Mesenteric fat pad (tissue), 1 donor: ENCODE measurements at places on chromosomes 12 and 14. TPM values are rescaled to one million over a fixed set of nuclear protein-coding genes. Genes with fewer than 3 reads are reported as not detected.

GALC gene
- total RNA-seq, result 26.8 TPM

KRT72 gene
- total RNA-seq, result not detected

TXNRD1 gene
- total RNA-seq, result 166 TPM

DPPA3 gene
- total RNA-seq, result not detected

LRRC10 gene
- not detected for total RNA-seq

FGF6 gene
- not detected for total RNA-seq

TGM1 gene
- total RNA-seq, result 0.77 TPM

SAMD15 gene
- total RNA-seq, result 1.5 TPM

DNA sequence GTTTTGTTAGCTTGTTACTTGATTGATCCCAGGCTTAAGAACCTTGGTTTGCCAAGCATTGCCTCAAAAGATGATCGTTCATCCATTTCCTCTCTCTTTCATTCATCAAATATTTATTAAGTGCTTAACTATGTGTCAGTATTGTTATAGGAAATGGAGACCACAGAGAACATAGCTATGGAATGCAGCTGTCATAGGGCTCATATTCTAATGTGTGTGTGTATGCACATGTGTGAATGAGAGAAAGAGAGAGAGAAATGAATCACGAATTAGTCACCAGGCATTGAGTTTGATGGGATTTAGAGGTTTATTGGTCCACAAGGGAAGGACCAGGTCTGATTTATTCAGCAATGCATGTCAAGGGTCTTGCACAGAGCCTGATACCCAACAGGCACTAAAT, 71.0 kb upstream of the FBXO21 start:
- DNase-seq, result no peak

DNA sequence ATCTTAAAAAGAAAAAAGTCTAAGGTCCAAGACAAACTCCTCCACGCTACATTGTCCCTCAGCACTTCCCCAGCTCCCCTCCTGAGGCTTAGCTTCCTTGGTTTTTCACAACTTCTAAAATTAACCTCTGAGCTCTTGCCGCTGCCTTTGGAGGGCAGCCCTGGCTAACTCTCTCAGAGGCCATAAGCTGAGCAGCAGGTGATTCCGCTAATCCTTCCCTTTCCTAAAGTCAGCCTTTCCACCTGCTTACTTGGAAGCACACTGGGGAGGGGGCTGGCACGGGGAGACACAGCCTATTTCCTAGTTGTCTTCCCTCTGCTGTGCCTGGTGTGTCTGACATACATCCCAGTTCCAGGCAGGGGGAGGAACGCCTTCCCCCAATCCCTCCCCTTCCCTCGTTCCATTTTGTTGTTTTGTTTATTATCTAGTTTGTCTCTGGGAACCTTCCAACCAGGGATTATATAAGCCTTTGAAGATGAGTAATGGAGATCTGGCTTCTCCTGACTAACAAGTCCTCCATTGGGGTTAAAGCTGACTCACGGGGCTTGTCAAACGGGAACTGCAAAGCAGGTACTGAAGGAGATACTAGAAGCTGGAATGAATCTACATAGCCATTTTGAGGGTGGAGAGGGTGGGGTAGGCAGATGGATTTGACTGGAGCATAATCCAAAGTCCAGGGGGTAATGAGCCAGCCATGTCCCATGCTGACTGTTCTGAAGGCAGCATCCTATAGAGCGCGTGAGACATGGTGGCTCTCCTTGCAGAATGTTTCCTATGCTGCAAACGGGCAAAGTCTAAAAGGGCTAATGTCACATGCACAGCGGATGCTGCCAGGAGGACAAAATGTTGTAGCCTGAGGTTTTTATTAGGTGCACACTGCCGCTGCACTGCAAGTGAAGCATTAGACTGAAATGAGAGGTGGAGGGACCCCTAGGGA, 230.8 kb downstream of the FOXN3 start:
- no peak for DNase-seq

- no peak for DNase-seq
These were observed 13.0 kb upstream of the LEMD3 start for GRCh38 chr12:65156366-65156841.

GRCh38 chr12:111444314-111444924, 38.7 kb downstream of the SH2B3 start:
- DNase-seq, result no peak

GRCh38 chr12:31017535-31017934, 56.1 kb upstream of the DDX11 start:
- DNase-seq, result peak; percentile 30

GRCh38 chr12:47377414-47378221, 297.9 kb upstream of the AMIGO2 start:
- DNase-seq, result peak; percentile 96

DNA sequence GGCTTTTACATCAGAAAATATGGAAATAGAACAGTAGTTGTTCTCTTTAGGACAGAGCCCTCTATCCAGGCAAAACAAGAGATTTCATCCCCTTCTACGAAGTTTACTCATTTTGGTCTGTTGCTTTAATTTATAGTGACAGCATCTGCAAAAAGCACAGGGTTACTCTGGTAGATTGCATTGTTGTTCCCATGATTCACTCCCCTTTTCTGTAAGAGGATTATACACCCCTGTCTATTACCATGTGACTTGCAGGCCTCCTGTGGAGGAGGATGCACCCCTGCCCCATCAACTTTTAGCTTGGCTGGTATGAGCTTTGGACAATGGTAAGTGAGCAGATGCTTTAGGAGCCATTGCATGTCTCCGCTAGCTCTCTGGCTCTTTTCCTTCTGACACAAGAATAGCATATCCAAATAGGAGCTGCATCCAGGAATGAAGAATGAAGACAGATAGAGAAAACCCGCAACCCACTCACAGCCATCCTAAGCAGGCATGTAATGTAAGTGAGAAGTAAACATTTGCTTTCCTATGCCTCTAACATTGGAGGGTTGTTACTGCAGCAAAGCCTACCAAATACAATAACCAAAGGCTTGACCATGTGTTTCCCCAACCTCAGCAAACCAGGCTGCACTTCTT, 304.2 kb downstream of the AKAP6 start:
- no peak for DNase-seq

- DNase-seq, result no peak
These were observed 121.1 kb upstream of the NCOR2 start for GRCh38 chr12:124688356-124688992.

DNA sequence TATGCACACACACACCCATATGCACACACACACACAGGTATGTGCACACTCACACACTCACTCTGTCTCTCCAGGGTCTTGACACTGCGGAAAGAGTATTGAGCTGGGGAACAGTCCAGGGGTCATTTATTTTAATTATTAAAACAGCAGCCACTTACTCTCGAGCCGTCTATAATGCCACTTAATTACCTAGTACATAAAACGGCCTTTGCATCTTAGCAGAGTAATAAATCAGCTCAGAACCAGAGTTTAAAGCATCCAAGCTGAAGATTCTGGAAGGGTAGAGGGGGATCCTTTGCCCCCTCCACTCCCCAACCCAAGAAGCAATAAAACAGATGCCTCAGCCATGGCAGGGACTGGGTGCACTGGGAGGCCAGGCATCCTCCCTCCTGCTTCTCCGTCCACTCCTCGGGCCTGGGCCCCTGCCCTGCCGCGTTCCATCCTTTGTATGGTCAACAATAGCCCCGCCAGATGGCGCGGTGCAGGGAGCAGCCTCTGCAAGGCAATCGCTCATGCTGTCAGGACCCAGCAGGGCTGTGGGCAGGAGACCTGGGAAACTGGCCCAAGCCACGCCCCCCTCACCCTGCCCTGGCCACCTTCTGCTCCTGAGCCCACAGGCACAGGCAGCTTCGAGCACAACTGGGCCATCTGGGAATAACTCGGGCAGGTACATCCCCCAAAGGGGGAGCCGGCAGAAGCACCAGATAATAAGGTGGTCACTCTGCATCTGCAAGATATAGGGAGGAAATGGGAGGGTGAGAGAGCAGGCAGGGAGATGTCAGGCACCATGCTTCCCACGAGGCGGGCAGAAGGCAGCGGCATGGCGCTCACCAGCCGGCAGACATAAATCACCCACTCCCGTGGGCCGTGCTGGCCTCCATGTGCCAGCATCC, 40.9 kb downstream of the CCDC85C start:
- DNase-seq, result no peak

GRCh38 chr12:75712223-75712622, 200.8 kb upstream of the KRR1 start:
- no peak for DNase-seq

DNA sequence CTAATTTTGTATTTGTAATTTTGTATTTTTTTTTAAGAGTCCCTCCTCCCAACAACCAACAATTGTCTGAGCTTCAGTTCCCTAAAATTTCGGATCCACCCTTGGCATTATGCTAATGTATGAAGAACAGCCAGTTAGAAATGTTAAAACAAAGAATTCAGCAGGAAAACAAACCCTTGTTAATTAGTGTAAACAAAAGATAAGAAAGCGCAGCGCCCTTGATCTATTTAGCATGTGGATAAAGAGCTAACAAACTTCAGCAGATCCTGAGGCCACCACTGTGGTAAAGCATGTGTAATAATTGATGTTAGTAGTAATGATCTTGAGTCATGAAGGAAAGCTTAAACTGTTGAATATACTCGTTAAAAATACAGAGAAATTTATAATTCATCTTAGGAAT, 199.8 kb downstream of the TMX1 start:
- no peak for DNase-seq

DNA sequence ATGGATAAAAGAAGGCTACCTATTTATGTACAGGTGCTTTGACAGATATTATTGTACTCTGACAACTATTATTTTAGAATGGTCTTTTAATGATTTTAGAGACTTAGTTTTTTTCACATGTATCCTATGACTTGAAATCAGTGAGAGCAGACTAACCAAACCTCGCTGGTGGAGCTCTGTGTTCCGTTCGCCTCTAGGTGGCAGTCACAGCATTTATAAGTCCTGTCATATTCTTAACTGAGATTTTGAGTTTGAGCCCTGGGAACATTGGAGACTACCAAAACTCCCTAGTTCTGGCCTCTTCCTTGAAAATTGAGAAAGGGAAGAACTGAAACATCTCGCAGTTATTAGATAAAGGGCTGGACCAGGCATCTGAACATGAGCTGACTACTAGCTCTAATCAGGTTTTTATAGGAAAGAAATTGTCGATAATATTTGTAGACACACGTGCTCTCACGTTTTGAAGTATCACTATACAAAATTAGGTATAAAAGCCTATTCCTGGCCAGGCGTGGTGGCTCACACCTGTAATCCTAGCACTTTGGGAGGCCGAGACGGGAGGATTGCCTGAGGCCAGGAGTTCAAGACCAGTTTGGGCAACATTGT, 48.3 kb downstream of the TTLL5 start:
- no peak for DNase-seq

- DNase-seq, result no peak
These were observed 189.7 kb downstream of the ETV6 start for GRCh38 chr12:11839091-11839641.

GRCh38 chr12:46383654-46384450, 11.3 kb upstream of the SLC38A2 start:
- peak; percentile 95 for DNase-seq

GRCh38 chr12:25308756-25309155, 58.0 kb upstream of the KRAS start:
- no peak for DNase-seq

DNA sequence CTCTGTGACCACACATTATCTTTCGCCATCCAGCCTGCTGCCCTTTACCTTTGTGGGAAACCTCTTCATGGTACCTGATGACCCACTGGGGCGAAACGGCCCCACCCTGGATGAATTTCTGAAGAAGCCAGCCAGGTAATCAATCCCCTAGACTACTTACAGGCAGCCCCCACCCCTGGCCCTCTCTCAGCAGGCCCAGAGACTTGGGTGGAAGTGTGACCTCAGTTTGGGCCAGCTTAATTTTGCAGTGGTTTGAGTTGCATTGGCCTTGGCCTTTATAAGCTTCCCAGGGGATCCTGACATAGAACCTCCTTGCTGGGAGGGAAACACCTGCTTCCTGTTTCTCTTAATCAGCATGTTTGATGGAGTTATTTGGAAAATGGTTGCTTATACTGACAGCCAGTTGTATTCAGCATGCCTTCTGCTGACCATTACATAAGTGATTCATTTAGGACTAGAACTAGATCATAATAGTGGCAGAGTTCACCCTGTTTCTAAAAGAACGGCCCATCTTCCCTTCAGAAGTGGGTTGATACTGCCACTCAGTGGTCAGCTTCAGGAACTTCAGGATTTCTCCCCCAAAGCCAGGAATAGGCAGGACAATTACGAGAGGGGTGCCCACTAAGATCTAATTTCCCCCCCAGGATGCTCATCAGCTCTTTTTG, 6.1 kb downstream of the SDR39U1 start:
- no peak for DNase-seq

GRCh38 chr12:101305226-101305779, 25.4 kb downstream of the UTP20 start:
- DNase-seq, result no peak

GRCh38 chr12:57118711-57119271, 7.6 kb upstream of the STAT6 start:
- DNase-seq, result no peak

- no peak for DNase-seq
These were observed 23.3 kb downstream of the INSM2 start for GRCh38 chr14:35557221-35557747.
